NCI-H2171 (cell line): ENCODE measurements at places on chromosomes 7 and 10.

- DNase-seq: no peak
These were observed 570 bp downstream of the TBC1D12 start for GRCh38 chr10:94402843-94403379.

DNA sequence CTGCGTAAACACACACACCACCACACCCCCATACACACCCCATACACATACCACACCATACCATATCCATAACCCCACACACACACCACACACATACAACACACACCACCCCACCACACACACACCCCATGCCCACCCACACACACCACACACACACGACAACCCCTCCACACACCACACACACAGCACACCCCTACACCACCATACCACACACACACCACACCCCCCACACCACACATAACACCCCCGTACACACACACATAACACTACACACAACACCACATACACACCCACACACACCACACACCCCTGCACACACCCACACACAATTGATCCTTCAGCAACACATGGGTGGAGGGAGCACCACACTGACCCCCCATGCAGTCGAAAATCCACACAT, 50.3 kb upstream of the BMS1 start:
- DNase-seq: no peak

DNA sequence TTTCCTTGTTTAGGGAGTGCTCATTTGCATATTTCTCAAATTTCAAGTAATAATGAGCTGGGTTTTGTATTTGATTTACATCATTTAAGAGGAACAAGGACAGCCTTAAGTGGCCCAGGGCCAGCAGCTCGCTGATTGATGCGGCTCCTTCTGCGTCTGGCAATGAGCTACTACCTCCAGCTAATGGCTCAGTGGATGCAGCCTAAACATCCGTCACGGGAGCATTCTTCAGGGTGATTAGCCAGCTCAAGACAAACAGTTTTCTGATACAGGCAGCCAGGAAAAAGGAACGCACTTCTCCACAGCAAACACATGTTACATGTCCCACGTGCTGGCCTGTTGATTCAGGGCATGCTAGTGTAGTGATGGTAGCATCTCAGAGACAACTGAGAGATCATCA, 169.3 kb upstream of the TCERG1L start:
- no peak for DNase-seq

- peak; percentile 94 for DNase-seq
These were observed at the start of gene TECPR1 for GRCh38 chr7:98251601-98252424. Gene TECPR1, minus strand, starts transcription at chr7:98252232. Its CDS starts 6,086 bp downstream, at chr7:98246146.

DNA sequence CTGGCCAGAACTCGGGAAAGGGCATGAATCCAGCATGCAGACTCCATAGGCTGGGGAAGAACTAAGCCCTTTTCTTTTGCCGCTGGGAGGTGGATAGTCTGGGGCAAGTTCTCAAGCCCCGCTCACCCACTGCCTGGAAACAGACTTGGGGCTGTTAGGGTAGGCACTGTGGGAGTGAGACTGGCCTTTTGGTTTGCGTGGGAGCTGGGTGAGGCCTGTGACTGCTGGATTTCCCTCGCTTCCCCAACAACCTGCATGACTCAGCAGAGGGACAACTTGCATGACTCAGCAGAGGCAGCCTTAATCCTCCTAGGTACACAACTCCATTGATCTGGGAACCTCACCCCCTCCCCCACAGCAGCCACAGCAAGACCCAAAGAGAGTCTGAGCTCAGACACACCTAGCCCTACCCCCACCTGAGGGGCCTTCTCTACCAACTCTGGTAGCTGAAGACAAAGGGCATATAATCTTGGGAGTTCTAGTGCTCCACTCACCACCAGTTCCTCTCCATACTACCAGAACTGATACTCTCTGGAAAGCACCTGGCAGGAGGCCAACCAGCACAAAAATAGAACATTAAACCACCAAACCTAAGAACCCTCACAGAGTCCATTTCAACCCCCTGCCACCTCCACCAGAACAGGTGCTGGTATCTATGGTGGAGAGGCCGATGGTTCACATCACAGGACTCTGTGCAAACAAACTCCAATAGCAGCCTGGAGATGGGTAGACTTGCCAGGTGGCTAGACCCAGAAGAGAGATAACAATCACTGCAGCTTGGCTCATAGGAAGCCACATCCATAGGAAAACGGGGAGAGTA, 81.4 kb upstream of the LAMB4 start:
- peak; percentile 12 for DNase-seq

DNA sequence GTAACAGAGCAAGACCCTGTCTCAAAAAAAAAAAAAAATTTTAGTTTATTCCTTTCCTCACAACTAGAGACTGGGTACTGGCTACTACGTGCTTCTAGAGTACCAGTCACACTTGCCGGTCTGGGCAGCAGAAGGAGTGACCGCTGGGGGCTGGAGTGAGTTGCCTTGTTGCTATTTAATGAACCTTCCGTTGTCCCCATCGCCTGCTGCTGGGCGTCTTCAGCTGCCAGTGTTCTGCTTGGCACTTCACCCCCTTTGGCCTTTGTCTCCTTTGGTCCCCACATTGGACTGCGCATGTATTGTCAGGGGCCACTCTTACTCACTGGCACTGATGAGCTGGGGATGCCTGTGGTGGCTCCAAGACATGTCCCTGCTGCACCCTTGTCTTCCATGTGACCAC, 110.6 kb downstream of the CLEC2L start:
- no peak for DNase-seq

DNA sequence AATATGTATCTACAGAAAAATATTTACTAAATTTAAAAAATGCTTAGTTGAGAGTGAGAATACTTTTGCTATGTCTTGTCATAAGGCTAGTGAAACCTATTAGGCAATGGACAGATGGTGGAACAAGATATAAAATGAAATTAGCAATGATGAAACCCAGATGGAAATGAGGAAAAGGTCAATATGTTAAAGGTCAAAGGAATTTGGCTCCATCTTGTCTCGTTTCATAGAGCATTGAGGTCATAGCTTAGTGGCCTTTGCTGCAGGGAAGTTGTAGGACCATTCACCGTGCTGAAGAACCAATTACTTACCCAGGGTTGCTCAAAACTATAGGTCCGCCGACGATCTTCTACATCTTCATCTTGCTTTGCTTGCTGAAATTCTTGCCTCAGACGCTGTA, 683.9 kb downstream of the PARD3 start:
- no peak for DNase-seq

DNA sequence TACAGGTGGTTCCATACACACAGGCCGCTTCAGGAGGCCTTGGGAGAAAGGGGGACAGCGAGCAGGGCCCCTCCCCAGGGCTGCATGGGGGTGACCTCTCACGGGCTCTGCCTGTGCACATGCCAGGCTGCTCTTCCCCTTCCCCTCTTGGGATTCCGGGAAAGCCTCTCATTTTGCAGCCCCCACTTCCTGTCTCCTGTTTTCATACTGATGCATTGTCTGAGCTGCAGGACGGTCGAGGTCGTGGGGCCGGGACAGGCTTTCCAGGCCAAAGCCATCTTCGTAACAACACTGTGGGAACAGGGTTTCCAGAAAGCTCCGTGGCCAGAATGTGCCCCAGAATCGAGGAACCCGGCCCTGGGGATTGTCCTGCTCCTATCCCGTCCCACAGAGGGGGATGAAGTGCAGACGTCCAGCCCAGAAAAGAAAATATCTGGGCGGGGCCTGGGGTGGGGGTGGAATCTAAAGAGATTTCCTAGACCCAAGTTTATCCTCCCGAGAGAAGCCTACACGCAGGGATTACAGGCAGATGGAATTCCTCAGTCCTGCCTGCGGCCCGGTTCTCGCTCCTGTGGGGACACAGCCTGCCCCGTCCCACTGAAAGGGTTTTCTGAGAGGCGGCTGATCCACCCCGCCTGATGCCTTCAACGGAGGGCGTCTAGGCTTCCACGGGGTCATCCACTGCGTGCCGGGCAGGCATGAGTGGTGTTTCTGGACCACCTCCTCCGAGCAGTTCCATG, 29.5 kb upstream of the DNAAF5 start:
- DNase-seq: no peak

DNA sequence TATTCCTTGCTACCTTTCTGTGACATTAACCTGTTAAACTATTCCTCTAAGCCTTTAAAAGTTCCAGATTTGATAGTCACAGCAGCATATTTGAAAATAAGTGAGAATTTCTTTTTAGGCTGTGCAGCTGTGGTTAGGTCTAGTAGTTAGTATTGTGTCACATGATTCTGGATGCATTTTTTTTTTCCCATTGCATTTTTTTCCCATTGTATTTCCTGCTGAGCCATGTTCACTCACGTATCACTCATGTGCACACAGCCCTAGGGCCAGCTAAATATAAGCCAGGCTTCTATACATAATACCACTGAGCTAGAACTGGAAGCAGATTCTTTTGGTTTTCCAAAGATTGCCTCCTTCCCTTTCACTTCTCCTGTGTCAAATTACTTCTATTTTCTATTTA, 37.4 kb downstream of the DNAJC9 start:
- no peak for DNase-seq

DNA sequence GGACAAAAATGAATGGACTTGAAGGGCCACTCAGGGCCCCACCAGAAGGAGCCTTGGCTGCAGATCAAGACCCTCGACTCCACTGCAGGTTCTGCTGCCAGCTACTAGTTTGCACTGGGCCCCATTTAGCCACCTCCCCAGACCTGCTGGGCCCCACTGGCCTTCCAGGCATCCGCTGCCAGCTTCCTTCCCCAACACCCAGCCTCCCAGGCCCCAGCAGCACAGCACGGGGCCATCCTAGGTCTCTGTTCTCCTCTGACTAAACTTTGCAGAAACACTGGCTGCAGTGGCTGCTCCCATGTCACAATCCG, 277.4 kb upstream of the KLF14 start:
- no peak for DNase-seq

DNA sequence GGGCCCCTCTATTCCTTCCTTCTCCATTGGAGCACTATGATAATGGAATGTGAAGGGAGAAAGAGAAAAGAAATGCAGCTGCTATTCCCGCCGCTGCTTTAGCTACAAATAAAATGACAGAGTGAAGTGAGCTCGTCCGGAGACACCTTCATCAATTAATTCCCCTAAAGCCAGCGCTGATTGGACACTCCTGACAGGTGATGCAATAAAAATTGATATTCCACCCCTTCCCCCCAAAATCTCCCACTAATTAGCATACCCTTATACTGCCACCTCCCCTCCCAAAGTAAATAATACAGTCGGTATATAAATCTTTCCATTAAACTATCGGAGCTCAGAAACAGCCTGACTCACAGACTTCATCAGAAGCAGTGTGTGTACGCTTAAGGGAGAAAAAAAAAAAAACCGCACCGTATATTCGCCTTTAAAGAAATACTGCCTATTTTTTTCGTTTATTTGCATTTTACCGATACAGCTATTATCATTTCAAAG, 7.3 kb downstream of the SKIDA1 start:
- no peak for DNase-seq

DNA sequence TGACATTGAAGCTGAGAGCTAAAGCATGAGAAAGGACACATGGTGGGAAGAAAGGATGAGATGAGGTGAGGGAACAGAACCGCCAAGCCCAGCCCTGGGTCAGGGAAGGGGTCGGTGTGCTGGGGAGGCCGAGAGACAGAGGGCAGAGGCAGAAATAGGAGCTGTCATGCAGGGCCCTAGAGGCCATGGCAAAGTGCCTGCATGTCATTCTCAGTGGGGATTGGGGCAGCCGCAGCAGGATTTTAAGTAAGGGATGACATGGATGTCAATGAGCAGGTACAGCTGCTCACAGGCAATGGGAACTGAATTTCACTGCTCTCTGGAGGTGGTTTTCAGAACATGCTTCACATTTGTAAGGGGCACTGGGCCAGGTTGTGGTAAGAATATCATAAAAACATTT, 227.4 kb downstream of the RAB11FIP2 start:
- DNase-seq: no peak

DNA sequence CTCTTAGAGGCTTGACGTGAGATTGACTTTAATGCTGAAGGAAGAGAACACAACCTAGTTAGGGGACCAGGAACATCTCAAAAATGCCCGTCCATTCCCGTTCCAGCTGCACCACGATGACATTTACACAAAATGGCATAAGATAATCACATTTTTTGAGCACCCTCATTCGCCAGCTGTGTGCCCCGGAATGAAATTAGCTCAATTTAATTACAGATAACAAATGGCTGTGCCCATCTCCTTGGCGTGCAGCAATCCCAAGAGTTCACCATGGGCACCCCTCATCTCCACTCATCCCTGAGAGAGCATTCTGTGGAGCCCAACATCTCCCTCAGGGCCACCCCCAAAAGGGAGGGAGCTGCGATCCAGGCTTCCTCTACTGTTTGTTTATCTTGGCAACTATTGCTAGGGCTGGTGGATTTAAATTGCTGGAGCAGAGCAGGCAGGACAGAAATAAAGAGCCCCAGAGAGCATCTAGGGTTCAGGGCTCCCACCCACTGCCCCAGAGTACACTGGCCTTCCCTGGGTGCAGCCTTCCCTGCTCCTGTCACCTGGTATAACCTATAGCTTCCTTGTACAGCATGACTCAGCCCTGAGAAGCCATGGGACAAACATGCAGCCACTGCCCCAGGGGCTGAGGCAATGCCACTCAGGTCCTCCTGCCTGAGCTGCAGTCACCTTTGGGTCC, 263.5 kb downstream of the ZEB1 start:
- no peak for DNase-seq

DNA sequence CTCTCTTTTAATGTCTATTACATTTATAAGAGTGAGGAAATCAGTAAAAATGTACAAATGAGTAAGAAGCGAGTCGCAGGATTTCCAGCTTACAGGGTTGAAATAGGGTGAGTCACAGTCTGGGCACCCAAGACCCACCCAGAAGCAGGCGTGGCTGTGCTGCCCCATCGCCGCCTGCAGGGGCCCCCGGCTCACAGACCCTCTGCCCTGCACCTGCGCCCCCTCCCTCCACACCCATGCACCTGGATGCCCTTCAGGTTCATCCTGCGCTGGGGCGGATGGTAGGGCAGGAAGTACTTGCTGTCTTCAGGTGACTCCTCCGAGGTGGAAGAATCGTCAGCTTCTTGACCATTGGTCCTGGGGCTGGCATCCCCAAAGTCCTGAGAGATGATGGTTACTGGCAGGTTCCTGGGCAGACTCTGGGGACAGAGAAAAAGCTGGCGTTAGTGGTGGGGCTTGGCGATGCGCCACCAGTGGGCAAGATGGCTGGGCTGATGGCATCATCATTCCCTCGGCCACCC, 90.2 kb upstream of the GNA12 start:
- DNase-seq: no peak

- no peak for DNase-seq
These were observed 473.5 kb upstream of the AKR1E2 start for GRCh38 chr10:4352414-4352961.

- no peak for DNase-seq
These were observed 7.8 kb upstream of the DPYSL4 start for GRCh38 chr10:132178672-132179545.
